PC-9 (cell line): ENCODE measurements at places on chromosomes 5 and 9. TPM values are rescaled to one million over a fixed set of nuclear protein-coding genes. Genes with fewer than 3 reads are reported as not detected.

Gene DOK3
- total RNA-seq: 12.2 and 12.3 TPM in 2 replicates

Gene WDR55
- total RNA-seq: 37.9 and 39.2 TPM in 2 replicates

Gene IL13
- total RNA-seq: not detected in 2 replicates

Gene RNF183
- total RNA-seq: 0.92 and 2.3 TPM in 2 replicates

Gene C9orf152
- total RNA-seq: 0.23 and 0.74 TPM in 2 replicates

Gene ZNF608
- total RNA-seq: 2.8 and 5.5 TPM in 2 replicates

Gene GARNL3
- total RNA-seq: 10.8 and 18.1 TPM in 2 replicates

Gene GALNT10
- total RNA-seq: 74.0 and 101 TPM in 2 replicates

Gene TBCA
- 179 and 205 TPM in 2 replicates for total RNA-seq

Gene TRIM32
- 40.5 TPM in 2 replicates for total RNA-seq

Gene GLDC
- 0.53 and 1.5 TPM in 2 replicates for total RNA-seq

Gene CDC20B
- not detected in 2 replicates for total RNA-seq

Gene MTAP
- 44.1 and 46.1 TPM in 2 replicates for total RNA-seq

Gene MEGF9
- 30.3 and 35.7 TPM in 2 replicates for total RNA-seq

Gene TMEM232
- total RNA-seq: 0.65 and 1.1 TPM in 2 replicates
